ENCODE measurements at places on chromosomes 13 and 19. TPM values are rescaled to one million over a fixed set of nuclear protein-coding genes. Genes with fewer than 3 reads are reported as not detected.

SHC2 gene
- not detected for total RNA-seq

PEAK3 gene
- not detected for total RNA-seq

FPR3 gene
- not detected for total RNA-seq

OR4F17 gene
- not detected for total RNA-seq

ZNF253 gene
- total RNA-seq, result 25.1 TPM

CCNA1 gene
- total RNA-seq, result 0.21 TPM

All from activated CD4-positive, alpha-beta T cell treated with anti-CD3 and anti-CD28 coated beads for 36 hours (primary cell).